ENCODE measurements at places on chromosomes 2 and 18.

- no peak for DNase-seq
These were observed 140.2 kb downstream of the TGIF1 start for GRCh38 chr18:3590096-3590630.

DNA sequence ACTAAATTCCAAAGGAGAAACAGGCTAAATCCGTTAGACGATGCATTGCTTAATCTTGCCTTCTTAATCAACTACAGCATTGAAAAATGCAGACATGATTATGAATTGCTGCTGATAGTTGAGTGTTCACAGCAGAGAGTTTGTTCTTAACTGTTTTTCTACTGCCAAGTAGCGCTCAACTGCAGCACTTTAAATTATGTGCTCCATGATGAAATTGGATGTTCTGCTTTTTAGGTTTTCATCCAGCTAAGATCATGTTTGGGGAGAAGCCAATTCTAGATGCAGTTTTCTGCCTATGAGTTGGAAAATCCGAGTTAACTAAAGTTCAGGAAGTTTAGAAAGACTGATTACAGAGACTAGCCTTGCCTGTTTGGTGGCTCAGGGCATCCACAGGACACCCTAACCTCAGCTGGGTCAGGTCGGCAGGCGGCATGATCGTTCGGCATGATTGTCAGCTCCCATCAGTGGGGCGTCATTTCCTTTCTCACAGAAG lies 119.4 kb upstream of the PIEZO2 start:
- no peak for DNase-seq

DNA sequence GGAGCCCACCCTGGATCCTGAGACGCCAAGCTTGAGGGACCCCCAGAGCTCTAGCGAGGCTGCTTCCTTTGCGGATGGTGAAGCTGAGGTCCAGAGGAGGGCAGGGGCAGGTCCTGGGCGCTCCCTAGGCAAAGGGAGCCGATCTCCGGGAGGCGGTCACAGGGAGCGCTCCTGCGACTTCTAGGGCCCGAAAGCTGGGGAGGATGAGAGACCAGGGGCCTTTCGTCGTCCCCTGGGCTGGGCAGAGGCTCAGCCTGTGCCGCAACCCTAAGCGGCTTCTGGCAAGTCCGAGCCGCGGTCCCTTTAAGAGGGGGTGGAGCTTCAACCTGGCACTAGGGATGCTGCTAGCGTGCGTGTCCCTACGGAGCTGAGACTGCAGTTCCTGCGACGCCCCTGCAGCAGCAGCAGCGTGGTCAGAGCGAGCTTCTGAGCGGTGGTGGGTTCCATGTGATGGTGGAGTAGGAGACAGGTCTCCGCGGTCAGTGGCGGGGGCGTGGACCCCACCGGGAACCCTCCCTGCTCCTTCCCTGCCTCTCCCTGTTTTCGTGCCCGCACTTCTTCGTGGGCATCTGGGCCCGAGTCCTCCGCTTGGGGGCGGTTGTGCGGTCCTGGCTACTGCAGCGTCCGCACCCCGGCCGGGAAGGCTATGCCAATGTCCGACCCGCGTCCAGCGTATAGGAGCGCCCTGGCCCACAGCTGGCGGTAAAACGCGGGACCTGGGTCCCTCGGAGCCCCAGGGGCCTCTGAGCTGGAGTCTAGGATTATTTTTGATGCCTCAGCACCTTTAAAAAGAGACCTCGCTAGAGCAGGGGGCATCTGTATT lies 154.6 kb downstream of the CCDC74A start:
- peak; percentile 63 for DNase-seq

GRCh38 chr18:13233787-13234783 lies 15.5 kb downstream of the LDLRAD4 start:
- DNase-seq, result no peak

DNA sequence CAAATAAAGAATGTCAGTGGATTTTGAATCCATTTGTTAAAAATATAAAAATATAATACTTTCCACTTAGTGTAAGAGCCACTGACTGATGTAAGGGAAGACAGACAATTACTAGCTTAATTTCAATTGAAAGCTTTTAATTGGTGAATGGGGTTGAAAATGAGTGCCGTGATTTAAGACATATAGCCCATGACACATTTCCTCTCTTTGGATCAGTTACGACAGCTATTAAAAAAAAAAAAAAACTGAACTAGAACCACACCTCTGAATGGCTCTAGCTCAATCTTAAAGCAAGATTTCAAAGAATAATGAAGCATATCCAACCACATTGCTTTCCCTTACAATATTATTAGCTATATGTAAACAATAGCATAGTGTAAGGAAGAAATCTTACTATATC lies 44.0 kb downstream of the CIB4 start:
- DNase-seq, result no peak

DNA sequence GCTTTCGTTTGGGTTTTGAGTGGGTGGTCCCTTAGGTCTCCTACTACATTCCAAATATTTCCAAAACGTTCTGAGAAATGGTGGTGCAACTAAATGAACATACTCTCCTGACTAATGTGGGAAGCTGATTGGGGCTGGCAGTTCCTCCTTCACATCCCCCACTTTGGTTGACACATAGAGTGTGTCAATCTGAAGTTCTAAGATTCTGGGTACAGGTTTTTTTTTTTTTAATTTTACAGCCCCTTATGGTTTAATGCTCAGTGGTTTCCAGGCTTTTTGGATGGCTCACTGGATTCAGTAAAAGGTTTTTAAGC lies 58.4 kb upstream of the ITGB6 start:
- DNase-seq, result no peak

DNA sequence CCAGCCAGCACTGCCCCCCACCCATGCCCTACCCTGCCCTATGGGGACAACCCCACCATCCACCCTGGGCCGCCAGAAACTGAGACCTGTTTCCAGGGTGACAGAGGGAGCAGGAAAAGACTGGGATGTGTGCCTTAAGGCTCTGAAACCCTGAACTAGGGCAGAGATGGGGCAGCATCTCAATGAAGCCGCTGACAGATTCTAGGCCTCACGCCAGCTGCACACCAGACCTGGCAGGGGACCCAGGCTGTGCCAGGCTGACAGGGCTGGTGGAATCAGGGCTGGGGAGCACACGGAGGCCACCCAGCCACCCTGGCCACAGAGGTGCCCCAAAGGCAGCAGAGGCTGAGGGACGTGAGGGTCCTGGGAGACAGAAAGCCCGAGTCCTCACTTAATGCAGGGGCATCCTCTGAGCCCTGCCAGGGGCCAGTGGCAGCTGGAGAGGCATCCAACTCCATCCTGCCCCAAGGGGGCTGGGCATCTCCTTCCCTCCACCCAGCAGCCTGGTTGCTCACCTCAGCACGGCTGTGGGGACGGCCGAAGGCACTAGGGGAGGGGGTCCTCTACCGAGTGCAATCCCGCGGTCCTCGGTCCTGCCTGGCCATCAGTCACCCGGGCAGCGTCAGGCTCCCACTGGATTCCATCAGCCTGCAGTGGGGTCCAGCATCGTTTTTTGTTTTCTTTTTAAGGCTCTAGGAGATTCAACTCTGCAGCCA lies 169.2 kb downstream of the ZFP36L2 start:
- DNase-seq, result no peak

GRCh38 chr2:150063432-150063889 lies 424.0 kb downstream of the RND3 start:
- no peak for DNase-seq

DNA sequence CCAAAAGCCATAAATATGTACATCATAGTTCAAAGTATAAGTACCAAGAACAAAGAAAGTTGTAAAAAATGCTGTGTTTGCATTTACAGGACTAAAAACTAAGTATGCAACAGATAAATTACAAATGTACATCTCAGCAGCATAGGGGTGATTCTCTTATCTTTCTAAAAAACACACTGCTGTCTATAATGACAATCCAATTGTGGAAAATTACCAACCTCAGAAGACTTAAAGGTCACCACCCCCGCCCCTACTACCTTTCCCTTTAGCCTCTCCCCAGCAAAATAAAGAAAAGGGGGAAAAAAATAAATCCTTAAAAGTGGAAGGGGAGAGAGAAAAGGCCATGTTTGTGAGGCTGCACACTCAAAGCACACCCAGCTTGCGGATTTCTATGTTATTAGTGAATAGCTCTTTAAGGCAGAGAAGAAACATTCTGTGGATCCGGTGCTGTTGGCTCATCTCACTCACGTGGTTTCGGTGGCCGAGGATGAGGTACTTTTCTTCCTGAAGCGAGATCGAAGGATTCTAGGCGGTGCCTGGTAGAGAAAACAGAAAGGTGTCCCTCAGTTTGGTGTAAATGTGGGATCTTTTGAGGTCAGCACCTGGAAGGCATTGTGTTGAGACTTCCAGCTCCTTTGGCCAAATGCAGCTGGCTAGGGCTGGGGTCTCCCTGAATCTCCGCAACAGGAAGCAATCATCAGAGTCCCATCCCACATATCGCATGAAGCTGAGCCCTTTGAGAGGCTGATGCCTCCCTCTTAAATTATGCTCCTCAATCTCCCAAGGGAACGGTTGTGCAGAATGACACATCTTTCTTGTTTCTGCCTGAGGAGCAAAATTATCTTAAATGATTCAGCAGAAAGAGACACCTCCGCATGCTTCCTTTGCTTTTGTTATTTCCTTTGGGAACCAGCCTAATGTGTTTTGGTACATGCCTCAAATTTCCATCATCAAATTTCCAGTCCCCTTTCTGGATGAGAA lies 17.6 kb downstream of the MRPL35 start:
- no peak for DNase-seq

DNA sequence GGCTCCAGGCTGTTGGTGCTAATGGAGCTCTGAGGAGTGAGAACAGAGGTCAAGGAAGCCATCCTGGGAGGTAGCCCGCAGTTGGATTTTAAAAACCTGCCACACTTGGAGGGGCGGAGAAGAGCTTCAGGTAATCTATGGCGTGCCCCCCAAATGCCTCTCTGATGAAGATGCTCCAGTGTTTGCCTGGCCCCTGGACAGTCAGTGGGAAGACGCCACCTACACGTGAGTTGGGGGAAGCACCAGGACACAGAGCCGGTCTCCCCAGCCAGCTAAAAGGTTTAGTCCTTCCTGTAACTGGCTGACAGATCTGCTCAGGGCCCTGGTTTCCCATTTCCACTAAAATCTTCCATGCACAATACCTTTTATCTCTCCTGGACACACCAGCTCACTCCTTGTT lies 225.0 kb downstream of the TTC32 start:
- DNase-seq, result no peak

GRCh38 chr2:70964596-70965386 lies 13.6 kb upstream of the ANKRD53 start:
- peak; percentile 80 for DNase-seq

DNA sequence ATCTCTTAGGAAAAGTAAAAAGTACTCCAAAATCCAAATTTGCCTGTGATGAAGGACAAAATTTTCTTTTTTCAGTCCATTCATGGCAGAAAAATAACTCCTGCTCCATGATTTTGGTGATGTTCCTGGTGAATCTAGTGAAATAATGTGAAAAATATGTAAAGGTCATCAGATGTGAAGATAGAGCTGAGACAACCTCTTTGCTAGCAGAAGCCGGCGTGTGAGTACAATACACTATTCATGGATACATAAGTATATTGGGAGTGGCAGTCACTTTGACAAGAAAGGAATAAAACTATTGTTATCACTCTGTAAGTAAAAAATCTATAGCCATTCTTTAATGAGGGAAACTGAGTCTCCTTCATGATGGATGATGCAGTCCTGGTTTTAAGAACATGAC lies 6.3 kb upstream of the SLC1A4 start:
- no peak for DNase-seq

DNA sequence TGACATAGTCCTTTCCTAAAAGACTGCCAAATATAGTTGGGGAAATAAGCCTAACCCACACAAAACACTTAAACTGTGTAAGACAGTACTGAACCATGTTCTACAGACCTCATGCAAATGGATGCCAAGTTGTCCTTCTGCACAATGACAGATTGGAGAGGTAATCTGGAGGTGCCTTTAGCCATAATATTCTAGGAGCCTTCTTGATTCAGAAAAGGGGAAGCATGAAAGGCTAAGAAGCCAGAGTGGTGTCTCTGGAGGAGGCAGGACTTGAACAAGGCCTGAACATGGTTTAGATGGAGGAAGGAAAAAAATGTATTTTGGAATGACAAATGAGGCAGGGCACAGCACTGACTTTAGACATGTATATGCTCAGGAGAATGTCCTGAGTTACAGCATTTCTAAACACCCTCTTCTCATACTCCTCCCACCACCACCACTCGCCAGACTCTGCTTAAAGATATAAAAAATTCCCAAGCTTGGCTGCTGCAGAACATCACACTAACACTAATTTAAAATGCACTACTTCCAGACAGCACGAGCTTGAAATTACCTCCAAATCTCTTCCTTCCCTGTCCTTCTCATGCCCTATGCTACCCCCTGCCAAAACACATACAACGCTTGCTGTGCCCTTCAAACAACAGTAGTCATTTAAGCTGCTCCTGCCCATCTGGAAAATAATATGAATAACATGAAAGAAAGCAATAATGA lies 110.4 kb downstream of the ANKRD44 start:
- no peak for DNase-seq

DNA sequence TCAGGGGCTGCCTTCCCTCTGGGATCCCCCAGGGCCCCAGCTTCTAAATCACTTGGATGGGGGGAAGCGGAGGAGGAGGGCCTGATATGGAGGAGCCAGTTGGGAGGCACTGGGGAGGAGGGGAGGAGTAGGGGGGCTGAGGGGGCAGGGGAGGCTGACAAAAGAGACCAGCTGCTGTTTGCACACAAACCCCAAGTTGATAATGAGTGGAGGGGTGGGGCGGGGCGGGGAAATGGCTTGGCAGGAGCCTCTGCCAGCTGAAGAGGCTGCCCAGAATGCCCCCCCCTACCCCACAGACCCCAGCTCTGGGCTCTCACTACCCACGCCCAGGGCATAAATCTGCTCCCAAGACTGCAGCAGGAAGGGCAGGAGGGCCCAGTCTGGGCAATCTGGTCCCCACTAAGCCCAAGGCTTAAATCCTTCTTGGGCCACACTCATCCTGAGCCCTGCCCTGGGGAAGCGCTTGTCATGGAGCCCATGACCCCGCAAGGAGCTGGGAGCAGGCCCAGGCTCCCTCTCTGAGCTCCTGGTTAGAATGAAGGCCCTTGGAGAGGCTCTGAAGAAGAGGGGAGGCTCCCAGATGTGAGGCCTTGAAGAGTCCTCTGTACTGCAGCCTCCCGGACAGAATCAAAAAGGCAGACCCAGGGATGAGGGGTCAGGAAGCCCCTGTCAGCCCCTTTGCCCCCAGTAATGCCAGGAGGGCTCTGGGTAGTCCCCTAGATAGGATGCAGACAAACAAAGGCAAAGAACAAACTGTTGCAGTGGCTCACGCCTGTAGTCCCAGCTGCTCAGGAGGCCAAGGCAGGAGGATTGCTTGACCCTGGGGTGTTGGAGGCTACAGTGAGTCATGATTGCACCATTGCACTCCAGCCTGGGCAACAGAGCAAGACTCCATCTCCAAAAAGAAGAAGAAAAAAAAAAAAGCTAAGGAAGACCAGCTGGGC lies 24.8 kb upstream of the PTMA start:
- no peak for DNase-seq

GRCh38 chr2:28348149-28348567 lies 44.5 kb upstream of the FOSL2 start:
- DNase-seq, result peak; percentile 69
